Erythroblast (primary cell): ENCODE measurements at places on chromosomes 6 and 20.
A peak's percentile ranks its signal among the peaks of the same experiment; 100 is the strongest.

- DNase-seq, result no peak
Observed at GRCh38 chr6:23696992-23697391, 429.0 kb upstream of the NRSN1 start.

- DNase-seq, result no peak
Observed at GRCh38 chr20:43838703-43839060, 76.0 kb upstream of the TOX2 start.

DNA sequence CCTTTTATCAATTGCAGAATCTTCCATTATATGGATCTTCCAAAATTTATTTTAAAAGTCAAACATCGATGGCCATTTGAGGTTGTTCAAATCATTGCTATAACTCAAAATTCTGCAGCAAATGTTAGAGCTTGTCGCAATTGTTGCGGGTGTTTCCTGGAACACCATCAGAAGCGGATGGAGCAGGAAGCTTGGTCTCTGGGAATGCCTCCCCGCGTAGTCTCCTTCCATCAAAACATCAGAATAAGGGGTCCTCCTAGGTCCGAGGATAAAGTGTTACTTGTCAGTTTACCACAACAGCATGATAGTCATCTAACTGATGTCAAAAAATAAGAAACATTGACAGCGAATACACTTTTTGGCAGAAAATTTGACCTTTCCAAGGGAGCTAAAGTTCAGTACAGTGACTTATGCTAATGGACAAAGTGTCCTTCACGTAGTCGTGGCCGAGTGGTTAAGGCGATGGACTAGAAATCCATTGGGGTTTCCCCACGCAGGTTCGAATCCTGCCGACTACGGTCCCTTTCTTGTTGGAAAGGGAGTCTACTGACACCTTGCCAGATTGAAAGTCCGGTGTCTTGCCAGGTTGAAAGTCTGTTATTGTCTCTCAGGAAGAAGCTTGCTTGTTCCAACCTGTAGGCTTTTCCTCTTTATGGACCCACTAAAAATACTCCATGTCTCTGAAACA, 59.0 kb upstream of the ZNF184 start:
- no peak for DNase-seq

- DNase-seq, result no peak
Observed at GRCh38 chr6:36727505-36728021, 29.9 kb downstream of the RAB44 start.

DNA sequence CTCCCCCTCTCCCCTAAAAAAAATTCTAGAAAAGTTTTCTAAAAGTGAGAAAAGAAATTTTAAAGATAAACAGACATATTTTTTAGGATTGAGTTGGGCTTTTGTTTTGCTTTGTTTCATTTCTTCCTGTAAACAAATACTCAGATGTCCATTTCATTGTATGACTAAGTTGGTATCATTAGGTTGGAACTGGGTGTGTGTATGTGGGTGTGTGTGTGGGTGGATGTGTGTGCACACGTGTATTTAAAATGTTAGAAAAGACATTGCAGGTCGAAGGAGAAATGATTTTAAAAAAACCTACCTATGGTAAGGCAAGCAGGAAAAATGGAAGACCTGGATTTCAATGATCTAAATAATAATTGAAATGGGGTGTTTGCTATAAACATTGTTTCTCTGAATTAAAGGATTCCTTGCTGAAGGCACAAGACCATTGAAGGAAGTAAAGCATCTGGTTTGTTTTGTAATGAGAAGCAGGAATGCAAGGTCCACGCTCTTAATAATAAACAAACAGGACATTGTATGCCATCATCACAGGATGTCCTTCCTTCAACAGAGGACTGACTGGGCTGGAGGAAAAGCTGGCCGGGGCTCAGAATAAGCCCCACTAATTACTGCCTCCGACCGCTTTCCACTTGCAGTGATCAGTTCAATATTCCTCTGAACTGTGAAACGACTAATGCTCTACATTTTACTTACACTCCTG, 996 bp upstream of the PRDM1 start:
- no peak for DNase-seq

- no peak for DNase-seq
Observed at GRCh38 chr6:235763-236360, 56.4 kb upstream of the DUSP22 start.

- DNase-seq, result no peak
Observed at GRCh38 chr6:257031-257725, 35.1 kb upstream of the DUSP22 start.

GRCh38 chr6:26553635-26554446, 15.7 kb downstream of the HMGN4 start:
- peak; percentile 90 for DNase-seq

DNA sequence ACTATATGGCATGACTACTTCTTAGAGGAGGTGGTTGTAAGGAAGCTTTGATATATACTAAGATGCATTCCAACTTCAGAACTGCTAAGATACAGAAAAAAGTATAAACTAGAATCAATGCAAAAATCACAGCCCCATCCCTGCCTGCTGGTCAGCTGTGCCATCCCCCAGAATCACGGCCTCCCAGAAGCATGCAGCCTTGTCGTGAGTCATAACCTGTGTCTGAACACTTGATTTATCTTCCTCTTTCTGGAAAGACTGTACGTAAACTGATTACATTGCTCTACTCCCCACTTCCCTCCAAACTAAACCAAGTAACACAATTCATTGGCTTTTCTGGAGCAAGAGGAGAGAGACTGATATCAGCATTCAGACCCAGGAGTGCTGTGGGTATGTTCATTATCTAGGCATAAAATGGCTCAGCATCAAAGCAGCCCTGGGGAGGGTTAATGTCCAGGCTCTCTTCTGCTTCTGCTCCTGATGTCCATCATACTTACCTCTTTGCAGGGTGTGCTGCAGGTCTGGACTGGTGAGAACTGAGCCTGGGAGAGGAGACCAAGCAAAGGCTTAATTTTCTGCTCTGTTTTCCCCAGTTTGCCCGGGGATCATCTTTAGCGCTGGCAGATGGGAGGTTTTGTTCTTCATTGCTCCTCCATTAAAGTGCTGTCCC, 18.4 kb downstream of the SCP2D1 start:
- no peak for DNase-seq

DNA sequence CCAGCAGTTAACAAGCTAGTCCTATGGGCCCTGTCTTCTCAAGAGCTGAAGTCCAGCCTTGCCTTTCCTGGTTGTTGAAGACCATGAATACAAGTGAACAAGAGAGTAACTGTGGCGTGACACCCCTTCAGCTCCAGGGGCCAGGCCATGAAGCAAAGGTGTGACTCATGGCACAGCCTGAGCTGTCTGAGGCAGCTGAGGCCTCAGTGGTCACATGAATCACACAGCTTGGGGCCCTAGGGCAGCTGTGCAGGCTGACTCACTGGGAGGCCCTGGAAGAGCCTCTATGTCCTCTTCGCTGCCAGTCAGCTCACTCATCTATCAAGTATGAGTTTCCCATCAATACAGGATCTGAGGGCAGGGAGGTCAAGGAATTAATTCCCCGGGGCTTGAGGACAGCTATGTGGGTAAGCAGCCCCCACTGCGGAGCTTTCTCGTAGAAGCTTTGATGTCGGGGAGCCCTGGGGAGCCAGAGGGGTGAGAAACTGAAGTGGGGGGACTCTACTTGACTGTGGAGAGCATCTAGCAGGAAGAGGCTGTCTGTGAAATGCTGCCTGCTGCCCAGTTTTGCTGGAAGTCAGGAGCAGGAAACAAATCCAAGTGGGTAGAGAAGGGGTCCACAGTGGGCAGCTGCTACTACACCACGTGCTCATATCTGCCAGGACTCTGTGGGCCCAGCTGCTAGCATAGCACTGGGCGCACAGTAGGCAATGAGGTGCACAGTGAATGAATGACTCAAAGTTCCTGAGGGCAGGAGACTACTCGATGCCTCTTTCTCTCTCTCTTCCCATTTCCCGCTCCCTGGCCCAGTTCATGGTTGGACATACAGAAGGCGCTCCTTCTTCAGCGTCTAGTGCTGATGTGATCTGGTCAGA, 13.7 kb upstream of the FAM83C start:
- DNase-seq, result peak; percentile 68

GRCh38 chr20:48169650-48170225, 384.5 kb upstream of the SULF2 start:
- DNase-seq, result no peak

- DNase-seq, result no peak
Observed at GRCh38 chr6:71153755-71154325, 134.8 kb upstream of the OGFRL1 start.

DNA sequence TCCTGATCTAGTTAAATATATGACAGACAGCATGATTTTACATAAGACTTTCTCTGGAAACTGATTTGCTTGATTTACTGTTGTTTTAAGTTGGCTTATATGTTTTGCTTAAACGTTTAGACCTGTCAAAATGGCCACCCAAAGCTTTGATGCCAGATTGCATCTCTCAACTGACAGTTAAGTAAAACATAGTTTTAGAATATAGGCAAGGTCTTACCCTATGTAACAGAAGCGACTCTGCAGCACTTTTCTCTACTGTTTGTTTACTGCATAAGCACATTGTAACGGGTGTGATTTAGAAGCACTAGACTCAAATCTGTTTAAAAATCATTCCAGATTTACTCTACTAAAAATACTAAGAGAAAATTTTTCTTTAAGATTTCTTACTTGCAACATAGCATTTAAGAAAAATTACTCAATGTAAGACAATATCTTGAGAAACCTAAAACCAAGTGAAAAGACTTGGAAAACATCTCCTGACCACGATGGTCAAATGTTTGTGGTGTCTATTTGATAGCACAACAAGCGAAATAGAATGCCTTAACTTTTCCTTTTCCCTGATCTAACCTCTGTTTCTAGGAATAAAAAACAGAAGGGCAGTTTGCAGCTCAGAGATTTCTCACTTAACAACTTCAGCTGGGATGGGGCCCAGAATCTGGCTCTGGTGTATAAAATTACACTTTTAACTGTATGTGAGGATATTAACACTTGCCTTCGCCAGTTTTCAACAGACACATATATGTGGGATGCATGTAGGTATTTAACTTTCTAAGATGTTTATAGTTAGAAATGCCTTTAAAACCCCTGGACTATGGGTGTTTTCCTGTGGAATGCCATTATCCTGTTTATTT, 47.4 kb downstream of the AIG1 start:
- no peak for DNase-seq

DNA sequence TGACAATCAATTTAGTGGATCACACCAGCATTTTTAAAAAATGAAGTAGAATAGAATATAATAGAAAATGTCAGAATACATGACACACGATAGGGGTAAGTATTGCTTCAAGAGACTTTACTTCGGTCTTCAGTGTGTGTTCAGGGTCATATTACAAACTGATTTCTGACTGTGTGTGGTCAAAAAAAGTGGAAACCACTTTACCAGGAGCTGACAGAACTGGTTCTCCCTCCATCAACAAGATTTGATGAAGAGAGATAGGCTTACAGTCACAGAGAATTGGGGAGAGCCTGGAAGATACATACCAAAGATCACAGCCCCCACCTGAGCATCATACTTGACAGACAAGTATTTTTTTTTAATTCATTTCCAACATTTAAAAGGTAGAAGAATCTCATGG, 21.7 kb downstream of the ARMC2 start:
- no peak for DNase-seq

- DNase-seq, result no peak
Observed at GRCh38 chr6:158589366-158589765, 29.5 kb downstream of the TMEM181 start.

- peak; percentile 33 for DNase-seq
Observed at GRCh38 chr20:61886721-61887595, 178.7 kb downstream of the TAF4 start.

GRCh38 chr20:46477640-46478039, 35.7 kb downstream of the ZNF334 start:
- no peak for DNase-seq

DNA sequence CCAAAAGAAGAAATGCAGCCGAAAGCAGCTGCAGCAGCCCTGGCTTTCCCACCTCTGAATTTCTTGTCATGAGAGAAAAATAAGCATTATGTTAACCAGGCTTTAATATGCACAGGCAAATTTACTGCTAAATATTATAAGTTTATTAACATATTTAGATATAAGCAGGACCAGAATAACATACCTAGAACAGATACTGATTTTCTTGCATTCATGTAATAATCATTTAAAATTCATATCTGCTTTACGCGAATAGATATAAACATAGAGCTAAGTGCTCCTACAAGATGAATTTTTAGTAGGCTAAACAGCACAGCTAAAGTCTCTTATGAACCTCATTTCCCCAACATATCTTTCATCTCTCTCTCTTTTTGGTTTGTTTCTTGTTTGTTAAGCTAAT, 14.7 kb downstream of the CD93 start:
- no peak for DNase-seq

DNA sequence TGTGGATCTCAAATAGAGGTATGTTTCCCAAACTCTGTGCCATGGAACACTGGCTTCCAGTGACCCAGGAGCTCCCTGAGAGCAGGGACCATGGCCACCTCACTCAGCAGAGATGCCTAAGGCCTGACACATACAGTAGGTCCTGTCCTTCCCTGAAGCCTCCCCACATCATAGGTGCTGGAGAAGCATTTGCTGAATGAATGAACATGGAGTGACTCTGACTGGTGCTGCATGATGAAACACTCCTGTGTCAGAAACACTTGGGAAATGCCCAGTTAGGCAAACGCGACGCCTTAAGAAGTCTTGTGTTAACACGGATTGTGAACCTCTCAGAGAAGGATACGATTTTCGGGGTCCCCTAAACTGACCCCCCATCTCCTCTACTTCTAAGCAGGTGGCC, 14.3 kb downstream of the SLA2 start:
- DNase-seq, result no peak

DNA sequence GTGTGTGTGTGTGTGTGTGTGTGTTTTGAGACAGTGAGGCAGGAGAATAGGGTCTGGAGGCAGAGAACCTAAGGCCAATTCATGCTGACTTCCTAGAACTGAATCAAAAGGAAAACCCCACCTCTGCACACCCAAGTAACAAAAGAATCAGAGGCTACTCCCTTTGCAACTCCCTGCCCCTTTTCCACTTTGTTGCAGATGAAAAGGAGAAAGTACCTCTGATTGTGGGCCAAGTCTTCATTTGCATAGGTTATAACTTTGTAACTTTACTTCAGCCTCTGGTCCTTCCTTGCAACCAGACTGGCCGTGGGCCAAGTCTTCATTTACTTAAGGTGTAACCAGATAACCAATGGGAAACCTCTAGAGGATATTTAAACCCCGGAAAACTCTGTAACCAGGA, 168.8 kb downstream of the EYA2 start:
- DNase-seq, result no peak

DNA sequence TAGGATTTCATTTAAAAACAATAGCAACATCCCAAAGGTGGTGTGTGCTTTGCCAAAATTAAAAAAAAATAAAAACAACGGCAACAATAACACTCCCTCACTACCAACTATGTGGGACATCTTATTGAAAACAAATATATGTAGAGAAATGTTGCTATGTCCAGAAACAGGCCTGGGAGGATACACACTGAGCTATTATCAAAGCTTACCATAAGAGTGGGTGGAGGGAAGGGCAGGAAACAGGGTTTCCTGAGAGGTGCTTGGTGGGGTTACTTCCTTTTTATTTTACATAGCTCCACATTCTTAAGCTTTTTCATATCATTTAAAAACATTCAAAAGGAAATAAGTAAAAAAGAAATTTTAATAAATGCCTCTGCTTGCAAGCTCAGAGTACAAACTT, 150.0 kb upstream of the RIPOR2 start:
- peak; percentile 7 for DNase-seq
